ENCODE measurements at places on chromosomes 3 and 15.

- no peak for DNase-seq
Measured at GRCh38 chr3:72269475-72269874, 484.5 kb upstream of the PROK2 start.

DNA sequence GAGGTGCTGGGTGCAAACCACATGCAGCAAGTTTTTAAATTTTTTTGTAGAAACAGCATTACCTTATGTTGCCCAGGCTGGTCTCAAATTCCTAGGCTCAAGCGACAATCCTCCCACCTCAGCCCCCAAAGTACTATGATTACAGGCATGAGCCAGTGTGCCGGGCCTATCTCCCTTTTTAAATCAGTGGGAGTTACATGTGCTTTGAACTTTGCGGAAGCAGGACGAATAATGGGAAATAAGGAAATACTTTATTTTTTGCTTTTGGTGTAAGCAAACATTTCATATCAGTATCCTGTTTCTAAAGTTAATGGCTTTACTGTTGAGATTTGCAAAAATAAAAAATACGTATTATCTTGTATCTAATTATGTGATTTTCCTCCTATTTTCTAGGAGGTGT is 9.1 kb downstream of the NR1D2 start:
- DNase-seq, result no peak

GRCh38 chr3:61057464-61057863 is 193.8 kb downstream of the FHIT start:
- DNase-seq, result no peak

DNA sequence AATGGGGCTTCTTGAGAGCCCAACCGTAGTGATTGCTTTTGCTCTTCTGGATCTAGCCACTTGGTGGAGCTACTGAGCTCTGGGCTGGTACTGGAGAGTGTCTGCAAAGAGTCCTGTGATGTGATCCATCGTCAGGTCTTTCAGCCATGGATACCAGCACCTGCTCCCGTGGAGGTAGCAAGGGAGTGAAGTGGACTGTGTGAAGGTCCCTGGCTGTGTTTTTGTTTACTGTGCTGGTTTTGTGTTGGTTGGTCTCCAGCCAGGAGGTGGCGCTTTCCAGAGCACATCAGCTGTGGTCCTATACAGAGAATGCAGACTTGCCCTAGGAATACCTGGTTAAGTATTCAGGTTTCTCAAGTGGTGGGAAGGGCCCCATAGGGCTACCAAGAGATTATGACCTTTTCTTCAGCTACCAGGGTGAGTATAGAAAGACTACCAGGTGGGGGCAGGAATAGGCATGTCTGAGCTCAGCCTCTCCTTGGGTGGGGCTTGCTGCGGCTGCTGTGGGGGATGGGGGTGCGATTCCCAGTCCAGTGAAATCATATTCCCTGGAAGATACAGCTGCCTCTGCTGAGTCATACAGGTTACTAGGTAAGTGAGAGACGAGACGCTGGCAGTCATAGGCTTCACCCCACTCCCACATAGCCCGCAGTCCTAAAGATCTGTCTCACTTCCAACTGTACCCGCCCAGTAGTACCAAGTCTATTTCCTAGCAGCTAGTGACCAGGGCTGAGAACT is 733.7 kb downstream of the ZNF385D start:
- peak; percentile 60 for DNase-seq

GRCh38 chr3:49428752-49429080 is 408 bp downstream of the NICN1 start:
- DNase-seq, result no peak

All from WTC11 (cell line).